ENCODE measurements at places on chromosomes 12 and 14.

GRCh38 chr14:75469606-75470237 is 41.9 kb downstream of the JDP2 start:
- DNase-seq = no peak

DNA sequence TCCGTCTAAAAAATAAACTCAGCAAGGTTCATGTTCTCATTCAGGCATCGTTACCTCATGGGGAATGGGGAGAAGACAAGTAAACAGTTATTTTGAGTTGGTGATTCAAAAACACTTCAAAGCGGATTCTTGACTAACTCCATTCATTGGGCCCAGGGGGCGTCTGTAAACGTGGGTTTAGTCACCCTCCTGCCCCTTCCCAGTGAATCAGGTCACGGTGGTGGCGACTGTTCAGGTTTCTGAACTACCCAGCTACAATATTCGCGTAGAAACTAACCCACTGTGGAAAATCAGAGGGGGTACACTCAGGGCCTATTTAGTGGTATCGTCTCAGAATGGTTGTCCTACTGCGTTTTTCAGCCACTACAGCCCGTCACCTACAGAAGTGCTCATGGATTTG is 15.2 kb downstream of the OR6S1 start:
- no peak for DNase-seq

- DNase-seq = peak; percentile 50
These were observed 29.4 kb upstream of the STAC3 start for GRCh38 chr12:57280211-57281062.

DNA sequence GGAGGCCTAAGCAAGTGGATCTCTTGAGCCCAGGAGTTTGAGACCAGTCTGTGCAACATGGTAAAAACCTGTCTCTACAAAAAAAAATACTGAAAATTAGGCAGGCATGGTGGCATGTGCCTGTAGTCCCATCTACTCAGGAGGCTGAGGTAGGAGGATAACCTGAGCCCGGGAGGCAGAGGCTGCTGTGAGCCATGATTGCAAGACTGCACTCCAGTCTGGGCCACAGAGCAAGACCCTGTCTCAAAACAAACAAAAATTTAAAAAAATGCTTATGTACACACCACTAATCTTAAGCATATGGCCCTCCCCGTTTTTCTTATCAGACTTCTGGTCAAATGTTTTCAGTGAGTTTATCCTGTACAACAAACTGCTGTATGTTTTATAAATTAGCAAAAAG is 1.7 kb upstream of the GNPNAT1 start:
- no peak for DNase-seq

GRCh38 chr12:21925296-21925913 is 15.8 kb downstream of the ABCC9 start:
- no peak for DNase-seq
